ENCODE measurements at places on chromosomes 12 and 14.

DNA sequence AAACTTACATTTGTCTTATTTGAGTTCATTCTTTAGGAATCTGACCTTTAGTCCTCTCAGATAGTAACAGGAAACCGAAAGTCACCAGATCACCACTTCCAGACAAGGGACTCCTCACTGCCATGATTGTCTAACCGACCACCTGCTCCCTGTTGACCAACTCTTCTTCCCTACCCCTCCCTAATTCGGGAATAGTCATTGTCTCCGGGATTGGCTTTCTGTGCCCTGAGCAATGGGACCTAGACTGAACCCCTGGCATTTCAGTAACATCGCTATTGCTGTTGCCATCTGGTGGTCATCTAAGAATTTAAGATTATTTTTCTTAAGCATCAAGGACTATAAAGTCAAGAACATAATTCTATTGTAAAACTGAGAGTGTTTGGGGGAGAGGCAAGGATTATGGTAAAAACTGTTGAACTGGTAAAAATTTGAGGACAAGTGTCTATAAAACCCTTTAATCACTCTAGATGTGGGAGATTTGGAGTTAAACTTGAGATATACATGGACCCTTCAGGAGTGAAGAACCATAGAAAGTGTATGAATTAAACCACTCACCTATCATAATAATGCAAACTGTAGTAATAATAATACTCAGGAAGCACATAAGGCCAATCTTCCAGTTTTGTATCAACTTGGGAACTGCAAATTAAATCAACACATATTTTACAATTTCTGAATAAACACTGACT, 6.3 kb downstream of the CLEC2A start:
- peak; percentile 54 for DNase-seq

GRCh38 chr14:75411214-75411540, 16.6 kb upstream of the JDP2 start:
- no peak for DNase-seq

DNA sequence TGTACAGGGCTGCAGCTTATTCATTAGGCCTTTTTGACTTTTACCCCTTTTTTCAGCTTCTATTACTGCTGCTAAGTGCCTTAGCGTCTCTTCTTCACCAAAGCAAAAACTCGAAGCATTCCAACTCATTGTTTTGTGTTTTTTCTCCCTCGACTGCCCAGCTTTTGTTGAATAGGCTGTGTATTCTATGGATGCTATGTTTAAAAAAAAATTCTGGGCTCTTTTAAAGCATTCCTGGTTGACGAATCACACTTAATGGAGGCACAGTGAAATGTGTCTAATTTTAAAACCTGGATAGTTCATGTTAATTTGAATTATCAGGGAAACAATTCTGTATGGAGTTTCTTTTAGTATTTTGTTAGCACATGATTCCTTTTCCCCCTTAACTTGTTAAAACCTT, 29.7 kb downstream of the KTN1 start:
- DNase-seq, result no peak

DNA sequence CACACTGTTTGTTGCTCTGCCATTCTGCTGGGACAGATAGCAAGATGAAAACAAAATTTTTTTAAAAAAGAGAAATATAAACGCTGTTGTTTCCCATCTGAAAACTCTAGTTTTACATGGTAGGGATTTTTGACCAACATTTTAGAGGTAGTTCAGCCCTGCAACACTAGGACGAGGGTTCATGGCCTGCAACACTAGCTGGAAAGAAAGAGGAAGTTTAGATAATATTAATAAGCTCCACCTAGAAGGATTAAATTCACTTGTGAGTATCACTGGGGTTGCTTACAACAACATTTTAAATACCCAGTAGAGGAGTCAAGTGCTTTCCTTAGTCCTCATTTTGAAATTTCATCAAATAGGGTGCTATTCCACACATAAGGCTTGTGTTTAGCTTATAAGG, 68.2 kb downstream of the SRGAP1 start:
- DNase-seq, result peak; percentile 52

- DNase-seq, result no peak
Observed at GRCh38 chr12:23906329-23906728, 43.1 kb downstream of the SOX5 start.

Data from inflammatory macrophage (primary cell).